ENCODE measurements at places on chromosomes 6 and 20. TPM values are rescaled to one million over a fixed set of nuclear protein-coding genes. Genes with fewer than 3 reads are reported as not detected.

DNA sequence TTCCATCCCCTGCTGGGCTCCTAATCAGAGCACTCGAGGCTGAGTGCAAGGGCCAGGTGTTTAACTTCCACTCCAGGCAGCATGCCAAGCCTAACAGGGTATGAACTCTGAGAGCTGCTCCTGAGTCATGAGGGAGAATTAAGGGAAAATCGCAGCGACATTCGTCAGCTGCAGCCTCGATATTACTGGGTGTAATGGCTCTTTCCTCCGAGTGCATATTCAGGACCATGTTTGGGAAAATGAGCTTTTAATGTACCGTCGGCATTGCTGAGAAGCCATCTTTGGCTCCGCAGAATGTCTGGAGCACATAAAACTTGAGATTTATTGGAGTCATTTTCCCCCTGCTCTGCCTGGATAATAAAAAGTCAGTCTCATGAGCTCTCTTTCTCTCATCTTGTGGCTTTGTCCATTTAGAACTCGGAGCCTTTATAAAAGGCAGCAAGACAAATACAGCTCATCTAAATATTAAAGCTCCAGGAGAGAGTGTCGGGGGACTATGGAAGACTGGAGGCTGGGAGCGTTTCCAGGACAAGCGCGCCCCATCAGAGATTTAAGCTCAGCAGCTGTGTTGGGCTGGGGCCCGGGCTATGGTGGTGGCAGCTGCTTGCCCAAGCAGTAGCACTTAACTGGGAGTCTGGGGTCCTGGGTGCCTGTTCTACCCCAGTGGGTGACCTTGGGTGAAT lies 103.7 kb downstream of the TOX2 start:
- no peak for DNase-seq

Gene PHACTR3
- total RNA-seq = 2.1 TPM

GRCh38 chr6:147711476-147711875 lies 203.0 kb downstream of the SAMD5 start:
- no peak for DNase-seq

Gene COL9A1
- 0.31 TPM for total RNA-seq

Gene KHDC1L
- 0.75 TPM for total RNA-seq

DNA sequence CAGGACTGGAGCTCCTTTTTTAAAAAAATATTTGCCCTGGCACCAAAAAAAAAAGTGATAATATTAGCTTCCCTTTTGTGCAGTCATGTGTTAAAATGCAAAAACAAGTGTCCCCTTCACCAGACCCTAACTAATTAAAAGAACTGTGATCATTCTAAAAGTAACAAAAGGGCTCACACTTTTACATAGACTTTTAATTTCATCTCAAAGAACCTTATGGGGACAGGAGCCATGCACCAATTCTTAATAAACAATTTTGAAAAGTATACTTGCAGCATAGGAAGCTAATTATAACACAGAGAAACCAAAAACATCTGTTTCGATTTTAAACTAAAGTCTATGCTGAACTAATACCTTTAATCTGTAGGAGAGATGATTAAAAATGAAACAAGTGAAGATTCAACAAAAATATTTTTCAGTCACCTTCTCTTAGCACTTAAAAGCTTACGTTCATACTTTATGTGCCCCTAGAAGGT lies 17.3 kb downstream of the STX7 start:
- no peak for DNase-seq

DNA sequence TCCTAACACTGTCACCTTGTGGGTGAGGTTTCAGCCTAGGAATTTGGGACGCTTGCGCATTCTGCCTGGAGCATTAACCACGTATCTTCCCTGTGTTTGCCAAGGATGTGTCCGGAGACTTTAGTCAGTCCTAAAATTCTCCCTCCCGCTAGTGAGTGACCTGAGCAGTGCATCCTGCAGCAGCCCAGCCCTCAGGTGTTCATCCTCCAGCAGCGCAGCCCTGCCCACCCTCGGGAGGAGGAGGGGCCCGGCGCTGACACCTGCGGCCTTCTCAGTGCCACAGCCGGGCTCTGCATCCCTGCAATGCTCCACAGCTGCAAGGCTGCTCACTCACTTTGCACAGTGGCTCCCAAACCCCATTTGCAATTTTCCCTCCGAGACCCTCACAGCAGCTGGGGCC lies 79.5 kb downstream of the ERMARD start:
- no peak for DNase-seq

DNA sequence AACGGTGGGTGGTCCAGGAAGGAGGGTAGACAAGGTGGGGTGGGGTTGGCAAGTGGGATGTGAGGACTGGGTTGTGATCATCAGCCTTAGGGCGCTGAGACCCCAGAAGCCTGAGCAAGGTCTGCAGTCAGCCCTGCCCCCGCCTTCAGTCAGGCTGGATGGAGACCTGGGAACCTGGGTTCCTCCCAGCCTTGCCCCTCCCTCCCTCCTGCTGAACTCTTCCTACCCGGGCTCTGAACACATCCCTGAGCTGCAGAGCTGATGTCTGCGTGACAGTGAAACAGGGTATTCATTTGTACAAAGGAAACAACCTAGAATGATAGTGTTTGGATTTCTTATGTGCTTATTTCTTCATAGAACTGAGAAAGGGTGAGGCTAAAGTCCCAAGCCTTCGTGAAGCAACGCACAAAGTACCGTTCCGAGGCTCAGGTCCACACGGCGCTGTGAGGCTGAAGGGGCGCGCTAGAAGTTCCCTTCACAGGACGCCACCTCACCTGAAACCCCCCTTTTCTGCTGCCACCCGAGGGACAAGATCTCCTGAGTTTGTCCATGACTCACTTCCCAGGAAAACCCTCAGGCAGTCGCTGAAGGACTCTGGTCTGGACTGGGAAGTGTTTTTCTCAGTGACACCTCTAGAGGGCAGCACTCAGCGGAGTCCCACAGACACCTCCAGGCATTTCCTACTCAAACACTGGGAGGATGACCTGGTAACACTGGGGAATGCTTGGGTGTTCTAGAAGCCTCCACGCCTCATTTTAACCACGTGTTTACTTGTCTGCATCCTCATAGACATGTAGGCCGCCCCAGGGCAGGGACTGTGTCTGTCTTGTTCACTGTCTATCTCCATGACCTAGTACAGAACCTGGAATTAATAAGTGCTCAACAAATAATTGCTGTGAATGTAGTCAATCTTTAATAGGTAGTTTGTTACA lies 1.2 kb downstream of the GSTA5 start:
- no peak for DNase-seq

Measured in type B pancreatic cell (in vitro differentiated cells).